Natural killer cell (primary cell): ENCODE measurements at places on chromosomes 6 and 20.

DNA sequence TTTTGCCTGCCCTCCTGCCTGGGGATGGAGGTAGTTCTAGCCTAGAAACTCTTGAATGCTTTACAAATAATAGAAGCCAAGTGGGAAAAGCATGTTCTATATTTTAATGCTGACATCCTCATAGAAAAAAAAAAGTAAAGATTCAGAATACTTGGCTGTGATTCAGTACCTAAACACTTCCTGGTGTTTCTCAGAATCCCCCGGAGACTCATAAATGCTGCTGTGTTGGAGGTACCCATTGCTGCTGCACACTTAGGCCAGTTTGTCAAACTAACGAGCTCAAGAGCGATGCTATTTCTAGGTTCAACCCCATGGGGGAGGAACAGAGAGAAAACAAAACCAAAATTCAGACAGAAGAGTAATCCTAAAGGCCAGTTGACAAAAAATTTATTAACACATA, 38.8 kb upstream of the ZFP64 start:
- no peak for DNase-seq

DNA sequence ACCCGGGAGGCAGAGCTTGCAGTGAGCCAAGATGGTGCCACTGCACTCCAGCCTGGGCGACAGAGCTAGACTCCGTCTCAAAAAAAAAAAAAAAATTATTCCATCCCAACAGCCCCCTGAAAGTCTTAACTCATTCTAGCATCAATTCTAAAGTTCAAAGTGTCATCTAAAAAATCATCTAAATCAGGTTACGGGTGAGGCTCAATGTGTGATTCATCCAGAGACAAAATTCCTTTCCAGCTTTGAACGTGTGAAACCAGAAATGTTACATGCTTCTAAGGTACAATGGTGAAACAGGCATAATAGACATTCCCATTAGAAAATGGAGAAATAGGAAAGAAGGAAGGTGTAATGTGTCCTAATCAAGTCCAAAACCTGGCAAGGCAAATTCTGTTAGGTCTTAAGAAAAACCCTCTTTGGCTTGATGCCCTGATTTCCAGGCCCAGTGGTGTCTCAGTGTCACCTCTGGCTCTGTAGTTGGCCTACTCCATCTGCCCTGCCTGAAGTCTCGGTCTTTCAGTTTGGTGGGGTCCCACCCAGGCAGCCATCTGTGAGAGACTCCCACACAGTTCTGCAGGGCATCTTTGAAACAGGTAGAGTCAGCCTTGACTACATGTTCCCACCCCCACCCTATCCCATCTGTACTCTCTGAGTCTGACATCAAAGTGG, 43.5 kb downstream of the HFE start:
- DNase-seq: no peak

GRCh38 chr20:54995553-54995952, 520.2 kb downstream of the DOK5 start:
- DNase-seq: no peak

DNA sequence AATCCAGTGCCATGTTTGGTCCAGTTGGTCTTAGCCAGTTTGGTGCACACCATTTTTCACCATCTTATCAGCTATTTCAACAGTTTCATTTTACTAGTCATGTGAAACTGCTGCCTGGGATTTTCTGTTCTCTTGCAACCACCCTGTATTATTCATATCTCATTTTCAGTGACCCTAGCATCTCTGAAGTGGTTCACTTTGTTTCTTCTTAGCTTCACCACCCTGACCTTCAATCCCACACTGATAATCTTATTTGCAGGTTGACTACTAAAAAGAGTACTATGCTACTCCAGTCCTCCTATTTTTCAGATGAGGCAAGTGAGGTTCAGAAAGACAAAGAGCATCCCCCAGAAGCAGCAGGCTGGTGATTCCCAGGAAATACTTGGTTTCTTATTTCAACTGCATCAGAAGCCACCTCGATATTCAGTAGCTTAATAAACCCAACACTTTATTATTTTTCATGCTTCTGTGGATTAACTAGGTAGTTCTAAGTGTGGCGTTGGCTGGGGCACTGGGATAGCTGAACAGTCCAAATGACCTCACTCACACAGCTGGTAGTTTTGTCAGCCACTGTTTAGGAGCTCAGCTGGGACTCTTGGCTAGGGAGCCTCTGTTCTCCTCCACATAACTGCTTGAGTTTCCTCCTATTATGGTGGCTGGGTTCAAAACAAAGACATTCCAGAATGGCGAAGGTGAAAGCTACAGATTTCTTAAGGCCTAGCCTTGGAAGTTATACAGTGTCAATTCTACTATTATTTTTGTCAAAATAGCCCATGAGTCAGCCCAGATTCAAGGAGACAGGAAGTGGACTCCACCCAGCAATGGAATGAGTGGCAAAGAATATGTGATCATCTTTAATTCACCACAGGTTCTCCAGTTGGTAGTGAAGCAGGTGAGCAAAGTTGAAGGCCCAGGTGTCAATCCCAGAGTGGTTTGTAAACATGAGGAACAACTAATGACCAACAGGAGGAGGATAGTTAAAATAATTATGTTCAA, 40.6 kb downstream of the BPIFB4 start:
- DNase-seq: no peak

GRCh38 chr6:89927264-89927663, 33.0 kb downstream of the GJA10 start:
- DNase-seq: no peak

DNA sequence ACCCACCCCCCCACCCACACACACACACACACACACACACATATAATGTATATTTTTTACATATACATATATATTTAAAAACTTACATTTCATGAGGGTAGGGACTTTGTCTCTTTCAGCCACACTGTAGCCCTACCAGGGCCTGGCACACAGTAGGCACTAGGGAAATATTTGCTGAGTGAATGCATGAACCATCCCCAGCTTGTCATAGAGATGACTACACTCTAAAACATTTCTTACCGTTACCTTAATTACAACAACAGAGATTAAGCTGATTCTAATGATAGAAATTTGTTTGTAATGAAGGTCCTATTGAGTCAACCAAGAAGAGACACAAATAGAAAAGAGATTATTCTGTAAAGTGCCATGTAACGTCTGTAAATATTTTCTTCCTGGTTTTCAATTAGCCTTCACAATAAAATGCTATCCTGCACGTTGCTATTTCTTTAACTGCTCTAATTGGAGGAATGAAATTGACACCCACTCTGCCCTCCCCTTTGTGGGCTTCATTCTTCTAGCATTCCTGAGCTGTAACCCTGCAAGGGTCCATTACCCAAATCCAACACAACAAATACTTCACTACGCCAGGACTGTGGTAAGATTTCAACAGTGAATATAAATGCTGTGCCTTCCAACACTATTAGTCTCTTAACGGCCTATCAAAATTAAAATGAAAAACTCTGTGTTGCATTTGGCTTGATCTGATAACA, 30.8 kb downstream of the SIM1 start:
- no peak for DNase-seq

GRCh38 chr6:113505084-113505699, 352.0 kb upstream of the MARCKS start:
- DNase-seq: no peak

DNA sequence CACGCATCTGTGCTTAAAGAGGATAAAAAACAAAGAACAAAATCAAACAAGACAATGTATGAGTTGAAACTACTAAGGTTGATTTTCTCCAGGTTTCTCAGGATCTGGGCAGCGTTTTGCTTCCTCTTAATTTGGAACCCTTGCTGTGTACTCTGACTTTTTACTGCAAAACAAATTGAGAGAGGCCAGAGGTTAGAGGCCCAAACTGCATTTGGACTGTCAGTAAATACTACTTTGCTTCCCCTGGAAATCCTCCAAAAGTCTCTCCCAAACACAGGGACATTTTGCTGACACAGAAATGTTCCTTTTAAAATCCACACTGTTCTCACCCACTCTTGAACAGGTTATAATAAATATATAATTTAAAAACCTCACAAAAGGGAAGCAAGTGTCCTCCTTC, 1.1 kb downstream of the ARG1 start:
- DNase-seq: no peak

DNA sequence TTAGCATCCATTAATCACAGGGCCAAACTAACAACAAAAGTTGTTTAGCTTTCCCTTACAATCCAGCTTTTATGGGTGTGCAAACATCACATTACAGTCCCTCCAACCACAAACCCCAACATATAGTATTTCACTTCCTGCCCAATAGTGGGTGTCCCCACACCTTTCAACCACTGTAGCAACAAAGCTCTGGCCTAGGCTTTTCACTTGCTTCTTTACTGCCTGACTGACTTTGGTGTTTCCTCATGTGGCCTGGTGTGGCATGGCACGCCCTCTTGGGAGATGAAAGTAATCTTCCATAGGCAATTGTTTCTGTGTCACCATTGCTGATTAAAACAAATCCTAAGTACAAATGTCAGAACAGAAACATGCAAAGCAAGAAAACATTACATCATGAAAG, 46.3 kb downstream of the MCM8 start:
- DNase-seq: peak; percentile 62

DNA sequence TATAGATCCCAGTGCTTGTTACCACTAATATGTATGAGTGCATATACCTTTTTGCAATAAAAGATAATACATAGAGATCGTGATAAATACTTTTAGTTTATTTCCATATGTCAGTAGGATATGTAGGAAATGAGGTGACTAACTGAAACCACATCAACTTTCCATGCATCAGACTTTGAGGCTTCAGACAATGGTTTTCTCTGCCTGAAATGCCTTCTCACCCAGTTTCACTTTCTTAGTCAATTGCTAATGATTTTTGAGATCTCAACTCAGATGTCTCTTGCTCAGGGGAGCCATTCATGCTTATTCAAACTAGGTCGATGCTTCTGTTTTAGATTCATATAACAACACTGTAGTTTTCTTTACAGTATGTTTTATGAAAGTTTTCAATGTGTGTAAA, 626.6 kb upstream of the ADGRB3 start:
- no peak for DNase-seq

GRCh38 chr20:50977066-50978021, 18.7 kb downstream of the MOCS3 start:
- no peak for DNase-seq

GRCh38 chr20:45300961-45301360, 5.7 kb upstream of the RBPJL start:
- DNase-seq: no peak

- no peak for DNase-seq
These were observed 335.1 kb downstream of the HDGFL1 start for GRCh38 chr6:22904431-22904830.

DNA sequence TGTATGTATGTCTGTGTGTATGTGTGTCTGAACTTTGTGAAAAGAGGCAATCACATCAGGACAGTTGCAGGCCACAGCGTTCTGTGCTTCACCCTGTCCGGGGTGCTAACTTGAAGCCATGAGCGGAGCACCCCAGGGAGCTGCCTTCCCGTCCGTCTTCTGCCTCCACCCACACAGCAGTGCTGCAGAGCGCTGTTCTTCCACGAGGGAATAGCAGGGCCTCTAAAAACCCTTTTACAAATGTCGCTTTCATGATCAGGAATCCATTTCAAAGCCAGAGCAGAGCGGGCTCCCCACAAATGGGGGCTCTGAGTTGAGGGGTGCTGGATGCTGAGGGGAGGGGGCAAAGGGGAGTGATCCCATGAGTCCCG, 131.5 kb downstream of the RNASET2 start:
- no peak for DNase-seq

DNA sequence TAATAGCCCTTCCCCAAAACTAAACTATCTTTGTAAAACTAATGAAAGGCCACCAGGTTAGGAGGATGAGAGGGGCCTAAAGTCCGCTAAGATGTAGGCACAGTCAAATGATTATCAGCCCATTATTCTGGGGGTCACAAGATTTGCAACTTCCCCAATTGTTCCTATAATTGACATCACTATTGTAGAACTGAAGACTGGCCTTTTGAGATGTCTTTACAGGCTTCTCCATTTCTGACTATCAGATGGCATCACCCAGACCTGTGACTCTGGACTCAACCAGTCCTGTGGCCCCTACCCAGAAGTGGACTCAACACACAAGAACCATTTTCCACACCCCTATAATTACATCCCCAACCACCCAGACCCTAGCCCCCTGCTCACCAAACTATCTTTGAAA, 61.5 kb upstream of the MAP7 start:
- no peak for DNase-seq

DNA sequence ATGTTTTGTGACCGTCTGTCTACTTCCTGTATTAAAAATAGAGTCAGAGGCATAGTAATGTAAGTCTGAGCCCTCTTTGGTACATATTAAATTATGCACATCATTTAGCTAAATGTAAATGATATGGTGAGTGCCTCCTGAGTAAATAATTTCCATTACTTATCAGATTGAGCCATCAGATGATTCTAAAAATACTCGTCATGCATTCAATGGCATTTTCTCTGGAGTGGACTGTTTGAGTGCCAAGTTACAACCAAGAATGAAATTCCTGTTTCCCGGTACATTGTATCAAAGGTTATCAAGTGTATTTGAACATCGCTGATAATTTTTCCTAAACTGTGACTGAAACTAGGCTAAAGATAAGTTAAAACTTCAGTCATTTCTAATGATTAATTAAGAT, 81.0 kb downstream of the AKAP7 start:
- no peak for DNase-seq

DNA sequence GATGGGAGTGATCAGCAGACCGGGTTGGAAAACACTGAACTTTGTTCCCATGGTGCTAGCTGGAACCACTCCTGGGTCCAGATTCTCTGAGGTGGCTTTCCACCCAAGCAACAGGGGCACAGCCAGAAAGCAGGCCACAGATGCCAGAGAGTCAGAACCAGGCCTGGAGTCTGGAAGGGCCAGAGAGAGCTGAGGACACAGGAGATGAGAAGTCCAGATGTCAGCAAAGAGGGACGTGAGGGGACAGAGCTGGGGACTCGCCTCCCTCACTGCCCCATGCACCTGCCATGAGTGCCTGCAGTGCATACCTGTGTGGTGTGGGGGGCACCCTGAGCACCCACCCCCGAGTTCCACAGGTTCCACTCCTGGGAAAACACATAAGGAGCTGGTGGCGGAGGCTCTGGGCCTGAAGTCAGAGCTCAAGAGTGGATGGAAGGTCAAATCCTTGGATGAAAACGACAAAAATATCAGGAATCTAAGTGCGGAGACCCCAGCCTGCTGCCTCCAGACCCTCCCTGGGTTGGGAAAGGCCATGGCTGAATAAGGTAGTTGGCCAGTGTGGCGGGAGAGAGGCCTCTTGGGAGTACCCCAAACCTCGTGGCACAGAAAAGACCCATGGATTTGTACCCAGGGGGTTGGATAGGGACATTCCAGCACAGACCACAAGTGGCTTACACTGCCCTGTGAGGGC, 224.2 kb downstream of the SYNDIG1 start:
- DNase-seq: no peak

DNA sequence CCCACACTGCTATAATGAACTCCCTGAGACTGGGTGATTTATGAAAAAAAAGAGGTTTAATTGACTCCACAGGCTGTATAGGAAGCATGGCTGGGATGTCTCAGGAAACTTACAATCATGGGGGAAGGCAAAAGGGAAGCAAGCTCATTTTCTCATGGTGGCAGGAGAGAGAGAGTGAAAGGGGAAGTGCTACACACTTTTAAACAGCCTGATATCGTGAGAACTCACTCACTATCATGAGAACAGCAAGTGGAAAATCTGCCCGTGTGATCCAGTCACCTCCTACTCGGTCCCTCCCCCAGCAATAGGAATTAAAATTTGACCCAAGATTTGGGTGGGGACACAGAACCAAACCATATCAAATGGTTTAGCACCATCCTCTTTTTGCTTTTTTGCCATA, 116.6 kb upstream of the CEP162 start:
- no peak for DNase-seq
